Naive thymus-derived CD4-positive, alpha-beta T cell (primary cell): ENCODE measurements at places on chromosomes 7 and 10. TPM values are rescaled to one million over a fixed set of nuclear protein-coding genes. Genes with fewer than 3 reads are reported as not detected.

Gene TFEC
- total RNA-seq: 15.4 TPM

Gene TMEM229A
- total RNA-seq: not detected

Gene GRID2IP
- total RNA-seq: 0.05 TPM in 1 of 2 replicates, not detected in the other

Gene LRIT1
- not detected in 2 replicates for total RNA-seq

Gene AGAP9
- 14.8 TPM for total RNA-seq

Gene NUTM2A
- total RNA-seq: 0.36 TPM in 1 of 2 replicates, not detected in the other

Gene OPN1SW
- total RNA-seq: not detected

Gene MRM2
- 27.7 and 30.7 TPM in 2 replicates for total RNA-seq

Gene CYP2E1
- 1.7 TPM for total RNA-seq

Gene TMEM270
- total RNA-seq: not detected

Gene SNCG
- total RNA-seq: not detected

Gene PGAM2
- 2.8 TPM for total RNA-seq

Gene MRPS17
- total RNA-seq: 10.9 TPM

Gene SPDYE2B
- total RNA-seq: not detected

Gene MRC1
- total RNA-seq: 0.05 TPM in 1 of 2 replicates, not detected in the other

Gene OR13A1
- not detected for total RNA-seq

Gene ANKRD61
- not detected for total RNA-seq

Gene NODAL
- total RNA-seq: not detected

Gene NACAD
- not detected for total RNA-seq

Gene MRLN
- not detected in 2 replicates for total RNA-seq

Gene GPC2
- 18.2 TPM for total RNA-seq

Gene SYT15
- total RNA-seq: 1.2 TPM

Gene CDHR1
- total RNA-seq: 0.15 and 0.33 TPM in 2 replicates
